ENCODE measurements at places on chromosomes 1 and 21. TPM values are rescaled to one million over a fixed set of nuclear protein-coding genes. Genes with fewer than 3 reads are reported as not detected.

DNA sequence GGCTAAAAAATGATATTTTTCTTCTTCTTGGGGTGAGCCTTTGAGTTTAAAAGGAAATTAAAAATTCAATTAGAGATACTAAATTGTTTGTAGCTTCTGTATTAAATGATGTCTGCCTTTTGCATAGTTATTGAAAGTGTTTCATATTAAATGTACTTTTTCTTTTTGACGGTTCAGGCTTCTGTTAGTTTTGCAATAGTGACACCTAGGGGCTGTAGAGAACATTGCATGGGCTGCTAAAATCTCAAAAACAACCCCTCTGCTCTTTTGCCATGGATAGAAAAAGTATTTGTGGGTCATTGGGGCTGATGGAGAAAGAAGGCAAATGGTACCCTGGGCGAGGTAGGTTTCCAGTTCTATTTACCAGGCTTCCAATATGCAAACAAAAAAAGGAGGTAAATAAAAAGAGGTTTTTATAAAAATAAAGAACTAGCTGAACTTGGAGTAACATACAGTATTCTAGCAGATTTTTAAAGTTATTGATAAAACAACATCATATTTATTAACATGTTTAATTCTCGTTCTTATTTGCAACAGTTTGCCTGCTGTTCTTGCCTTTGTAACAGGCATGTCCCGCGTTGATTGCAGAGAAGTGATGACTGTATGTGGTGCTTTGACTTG is 115.4 kb upstream of the HOOK1 start:
- H3K36me3 ChIP-seq: no peaks in the 10 kb centered on the region
- H3K27ac ChIP-seq: no peak overlapping the region
- H3K4me3 ChIP-seq: no peak overlapping the region
- H3K4me1 ChIP-seq: peaks cover 21% of the 10 kb centered on the region

FCMR gene
- total RNA-seq: 41.6 TPM

DSCAM gene
- total RNA-seq: not detected

DNA sequence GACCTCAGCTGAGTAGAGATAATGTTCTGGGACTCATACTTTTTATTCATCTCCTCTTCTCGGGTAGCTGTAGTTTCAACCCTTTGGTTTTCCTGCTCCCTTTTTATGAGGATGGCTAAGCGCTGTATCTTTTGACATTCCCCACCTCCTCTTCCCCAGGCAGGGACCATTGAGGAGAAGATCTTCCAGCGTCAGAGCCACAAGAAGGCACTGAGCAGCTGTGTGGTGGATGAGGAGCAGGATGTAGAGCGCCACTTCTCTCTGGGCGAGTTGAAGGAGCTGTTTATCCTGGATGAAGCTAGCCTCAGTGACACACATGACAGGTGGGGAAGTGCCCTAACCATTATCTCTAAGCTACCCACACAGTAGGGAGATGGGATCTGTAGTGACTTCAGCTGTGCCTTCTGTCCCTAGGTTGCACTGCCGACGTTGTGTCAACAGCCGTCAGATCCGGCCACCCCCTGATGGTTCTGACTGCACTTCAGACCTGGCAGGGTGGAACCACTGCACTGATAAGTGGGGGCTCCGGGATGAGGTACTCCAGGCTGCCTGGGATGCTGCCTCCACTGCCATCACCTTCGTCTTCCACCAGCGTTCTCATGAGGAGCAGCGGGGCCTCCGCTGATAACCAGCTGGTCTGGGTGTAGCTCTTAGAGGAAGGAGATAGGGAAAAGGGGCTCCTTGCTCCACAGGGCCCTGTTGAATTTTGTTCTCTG is 25.6 kb downstream of the LRRC41 start:
- no peak for DNase-seq
- H3K27me3 ChIP-seq: no peaks in the 10 kb centered on the region
- peaks cover 79% of the 10 kb centered on the region for H3K36me3 ChIP-seq

GRCh38 chr1:222081859-222082258 is 340.0 kb upstream of the DUSP10 start:
- H3K27ac ChIP-seq: no peak overlapping the region
- H3K4me3 ChIP-seq: no peak overlapping the region
- no peak for DNase-seq
- no peaks in the 10 kb centered on the region for H3K4me1 ChIP-seq

DNA sequence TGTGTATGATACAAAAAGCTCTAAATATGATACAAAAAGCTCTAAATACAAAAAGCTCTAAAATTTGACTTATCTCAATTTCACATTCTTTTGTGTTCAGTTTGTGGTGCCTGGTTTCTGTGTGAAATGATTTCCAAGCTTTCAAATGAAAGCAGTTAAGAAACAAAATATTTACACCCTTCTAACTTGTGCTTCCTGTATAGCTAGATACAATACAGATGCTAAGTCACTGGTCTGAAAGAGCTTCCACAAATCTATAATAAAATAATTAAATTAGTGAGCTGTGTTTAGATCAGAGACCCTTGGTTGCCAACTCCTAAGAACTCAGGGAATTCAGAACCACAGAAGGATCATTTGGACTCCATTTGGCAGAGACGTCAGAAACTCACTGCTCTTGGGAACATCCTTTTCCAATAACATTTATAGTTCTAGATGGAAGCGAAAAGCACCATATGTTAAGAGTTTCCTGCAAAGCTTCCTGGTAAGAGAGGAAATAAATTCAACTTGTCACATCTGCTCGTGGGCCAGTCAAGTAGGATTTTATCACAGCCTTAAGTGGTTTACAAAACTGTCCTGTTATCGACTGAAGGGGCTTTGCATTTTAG is 1079.1 kb downstream of the ADGRL2 start:
- no peak for DNase-seq
- no peak overlapping the region for H3K27ac ChIP-seq
- H3K36me3 ChIP-seq: no peaks in the 10 kb centered on the region
- H3K4me1 ChIP-seq: no peaks in the 10 kb centered on the region

- no peak overlapping the region for H3K4me3 ChIP-seq
- no peaks in the 10 kb centered on the region for H3K4me1 ChIP-seq
- no peaks in the 10 kb centered on the region for H3K36me3 ChIP-seq
- H3K27me3 ChIP-seq: peaks cover 1% of the 10 kb centered on the region
- H3K27ac ChIP-seq: no peak overlapping the region
Measured at GRCh38 chr1:166302989-166303758, 136.4 kb upstream of the FAM78B start.

DNA sequence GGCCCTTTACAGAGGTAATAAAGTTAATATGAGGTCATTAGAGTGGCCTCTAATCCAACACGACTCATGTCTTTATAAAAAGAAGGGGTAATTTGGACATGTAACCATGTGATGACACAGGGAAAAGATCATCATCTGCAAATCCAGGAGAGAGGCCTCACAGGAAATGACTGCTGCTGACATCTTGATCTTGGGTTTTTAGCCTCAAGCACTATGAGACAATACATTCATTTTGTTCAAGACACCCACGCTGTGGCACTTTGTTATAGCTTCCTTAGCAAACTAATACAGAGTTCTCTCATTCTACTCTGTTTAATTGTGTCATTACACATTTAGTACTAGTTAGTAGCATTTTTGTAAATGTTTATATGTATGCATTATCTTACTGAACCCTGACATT is 64.0 kb upstream of the RUNX1 start:
- no peak overlapping the region for H3K4me3 ChIP-seq
- peaks cover 11% of the 10 kb centered on the region for H3K36me3 ChIP-seq
- peaks cover 15% of the 10 kb centered on the region for H3K4me1 ChIP-seq
- no peaks in the 10 kb centered on the region for H3K27me3 ChIP-seq
- peak overlapping the region; percentile 34 for H3K27ac ChIP-seq

- H3K4me3 ChIP-seq: peak overlapping the region; percentile 67
- peaks cover 22% of the 10 kb centered on the region for H3K36me3 ChIP-seq
- H3K4me1 ChIP-seq: peaks cover 49% of the 10 kb centered on the region
- no peaks in the 10 kb centered on the region for H3K27me3 ChIP-seq
- peak; percentile 85 for DNase-seq
Measured at GRCh38 chr1:11802973-11803885, 2.5 kb downstream of the MTHFR start.

TAS1R1 gene
- not detected for total RNA-seq

CFHR2 gene
- not detected for total RNA-seq

DNA sequence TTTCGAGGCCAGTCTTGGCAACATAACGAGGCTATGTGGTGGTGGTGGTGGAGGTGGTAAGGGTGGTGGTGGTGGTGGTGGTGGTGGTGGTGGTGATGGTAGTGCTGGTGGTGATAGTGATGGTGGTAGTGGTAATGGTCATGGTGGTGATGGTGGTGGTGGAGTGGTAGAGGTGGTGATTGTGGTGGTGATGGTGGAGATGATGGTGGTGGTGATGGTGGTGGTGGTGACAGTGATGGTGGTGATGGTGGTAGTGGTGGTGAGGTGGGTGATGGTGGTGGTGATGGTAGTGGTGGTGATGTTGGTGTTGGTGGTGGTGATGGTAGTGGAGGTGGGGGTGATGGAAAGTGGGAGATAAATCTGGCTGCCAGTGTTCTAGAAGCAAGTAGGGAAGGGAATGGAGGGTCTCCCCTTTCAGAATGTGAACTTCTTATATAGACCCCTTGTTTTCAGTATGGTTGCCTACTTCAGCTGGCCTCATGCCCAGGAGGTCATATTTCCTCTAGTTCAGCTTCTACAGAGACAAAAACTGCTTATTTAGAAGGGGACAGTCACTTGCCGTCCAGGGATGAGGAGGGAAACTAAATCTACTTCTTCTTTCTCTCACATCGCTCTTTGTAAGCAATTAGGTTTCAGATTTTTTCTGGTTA is 27.5 kb downstream of the SH3BGR start:
- H3K27me3 ChIP-seq: no peaks in the 10 kb centered on the region
- no peaks in the 10 kb centered on the region for H3K36me3 ChIP-seq
- no peak overlapping the region for H3K4me3 ChIP-seq
- DNase-seq: no peak
- no peak overlapping the region for H3K27ac ChIP-seq

ZNF648 gene
- total RNA-seq: not detected

GUCA2B gene
- not detected for total RNA-seq

DNA sequence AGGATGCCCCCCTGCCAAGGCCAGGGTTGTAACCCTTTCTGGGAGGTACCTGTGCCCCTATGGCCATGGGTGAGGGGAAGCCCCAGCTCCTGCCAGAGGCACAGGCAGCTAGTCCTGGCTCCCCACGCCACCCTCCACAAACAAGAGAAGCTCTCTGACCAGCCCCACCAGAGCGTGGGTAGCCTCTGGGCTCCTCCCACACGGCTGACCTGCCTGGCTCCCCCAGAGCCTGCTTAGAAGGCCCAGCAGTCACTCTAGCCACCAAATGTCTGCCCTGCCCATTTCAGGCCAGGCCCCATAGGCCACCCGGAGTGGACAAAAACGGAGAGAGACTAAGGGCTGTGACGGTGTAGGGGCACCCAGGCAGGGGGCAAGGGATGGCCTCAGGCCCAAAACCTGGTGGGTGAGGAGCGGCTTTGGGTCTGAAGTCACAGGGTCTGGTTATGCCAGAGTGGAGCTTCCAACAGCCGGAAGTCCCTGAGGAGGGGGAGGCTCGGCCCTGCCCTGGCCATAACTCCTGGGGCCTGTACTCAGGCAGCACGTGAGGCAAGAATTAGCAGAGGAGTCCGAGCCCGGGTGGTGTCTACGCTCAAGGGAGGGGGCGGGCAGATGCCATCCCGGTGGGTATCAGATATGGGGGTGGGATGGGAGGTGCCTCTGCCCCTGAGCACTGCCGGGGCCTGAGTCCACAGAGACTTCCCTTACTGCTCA is 155.4 kb downstream of the CASZ1 start:
- no peak overlapping the region for H3K4me3 ChIP-seq
- no peaks in the 10 kb centered on the region for H3K36me3 ChIP-seq
- no peak overlapping the region for H3K27ac ChIP-seq

PLA2G2A gene
- not detected for total RNA-seq

GSTM1 gene
- 94.0 TPM for total RNA-seq

GRCh38 chr1:111920221-111921024 is 69.0 kb downstream of the KCND3 start:
- no peaks in the 10 kb centered on the region for H3K36me3 ChIP-seq
- DNase-seq: no peak
- H3K27me3 ChIP-seq: peaks cover 22% of the 10 kb centered on the region
- H3K4me1 ChIP-seq: no peaks in the 10 kb centered on the region
- no peak overlapping the region for H3K27ac ChIP-seq
- no peak overlapping the region for H3K4me3 ChIP-seq

GRCh38 chr1:156080863-156081179 is 1.4 kb downstream of the MEX3A start:
- H3K27me3 ChIP-seq: peaks cover 18% of the 10 kb centered on the region
- H3K27ac ChIP-seq: no peak overlapping the region
- no peaks in the 10 kb centered on the region for H3K36me3 ChIP-seq
- DNase-seq: no peak
- peak overlapping the region; percentile 17 for H3K4me3 ChIP-seq

DNA sequence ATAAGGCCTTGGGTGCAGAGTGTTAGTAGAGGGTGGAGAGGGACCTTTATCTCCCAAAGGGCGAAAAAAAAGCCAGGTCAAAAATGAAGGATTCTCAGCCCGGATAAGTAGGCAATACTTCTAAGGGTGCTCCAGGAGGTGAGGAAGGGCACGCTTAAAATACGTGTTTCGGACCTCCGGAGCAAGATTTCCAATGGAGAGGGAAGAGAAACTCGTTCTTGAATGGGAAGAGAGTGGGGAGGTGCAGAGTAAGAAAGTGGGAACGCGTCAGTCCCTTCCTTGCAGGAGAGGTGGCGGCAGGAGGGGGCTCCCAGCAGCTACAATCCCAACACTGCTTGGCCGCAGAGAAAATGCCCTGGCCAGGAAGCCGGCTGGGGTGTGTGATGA is 581 bp downstream of the EFCAB14 start:
- DNase-seq: no peak
- H3K27me3 ChIP-seq: no peaks in the 10 kb centered on the region
- peak overlapping the region; percentile 87 for H3K27ac ChIP-seq
- peaks cover 26% of the 10 kb centered on the region for H3K36me3 ChIP-seq
- peak overlapping the region; percentile 90 for H3K4me3 ChIP-seq

HES2 gene
- not detected for total RNA-seq

TCHHL1 gene
- not detected for total RNA-seq

DNA sequence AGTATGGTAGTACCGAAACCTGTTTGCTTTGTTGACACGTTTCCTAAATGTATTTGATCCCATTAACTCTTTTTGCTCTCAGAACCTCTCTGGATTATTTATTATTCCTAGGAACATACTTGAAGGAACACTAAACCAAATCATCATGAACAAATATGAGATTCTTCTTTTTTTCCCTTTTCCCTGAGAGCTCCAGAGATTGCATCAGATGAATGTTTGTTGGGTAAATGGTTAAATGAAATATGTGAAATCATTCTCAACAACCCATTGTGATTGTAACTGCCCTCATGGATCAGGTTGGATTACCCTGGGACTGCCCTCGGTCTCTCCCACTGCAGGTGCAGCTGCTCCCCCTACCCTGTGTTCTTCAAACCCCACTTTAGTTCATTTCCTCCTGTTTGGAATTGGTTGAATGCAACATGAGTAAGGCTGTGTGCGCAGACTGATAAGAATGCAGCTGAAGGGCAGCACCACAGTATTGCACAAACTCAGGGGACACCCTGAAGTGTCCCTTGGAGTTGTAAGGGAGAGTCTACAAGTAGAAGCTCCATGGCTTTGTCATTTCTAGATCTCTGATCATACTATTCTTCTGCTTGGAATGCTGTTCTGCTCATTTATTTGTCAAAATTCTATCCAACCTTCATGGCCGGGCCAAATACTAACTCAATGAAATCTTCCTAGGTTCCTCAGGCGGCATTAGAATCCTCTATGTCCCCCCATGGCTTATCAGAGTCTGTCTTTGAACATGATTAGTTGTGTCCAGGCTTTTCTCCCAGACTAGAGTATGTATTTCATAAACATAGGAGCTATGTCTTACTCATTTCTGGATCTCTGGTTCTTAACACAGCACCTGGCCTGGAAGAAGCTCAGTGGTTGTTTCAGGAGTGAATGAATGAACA is 47.1 kb upstream of the NEK2 start:
- no peaks in the 10 kb centered on the region for H3K36me3 ChIP-seq
- DNase-seq: no peak
- H3K27me3 ChIP-seq: no peaks in the 10 kb centered on the region
- H3K4me3 ChIP-seq: no peak overlapping the region
- H3K27ac ChIP-seq: no peak overlapping the region

CCDC185 gene
- not detected for total RNA-seq

Measured in activated CD4-positive, alpha-beta T cell treated with anti-CD3 and anti-CD28 coated beads for 36 hours (primary cell).